ENCODE measurements at places on chromosomes 12 and 14.

DNA sequence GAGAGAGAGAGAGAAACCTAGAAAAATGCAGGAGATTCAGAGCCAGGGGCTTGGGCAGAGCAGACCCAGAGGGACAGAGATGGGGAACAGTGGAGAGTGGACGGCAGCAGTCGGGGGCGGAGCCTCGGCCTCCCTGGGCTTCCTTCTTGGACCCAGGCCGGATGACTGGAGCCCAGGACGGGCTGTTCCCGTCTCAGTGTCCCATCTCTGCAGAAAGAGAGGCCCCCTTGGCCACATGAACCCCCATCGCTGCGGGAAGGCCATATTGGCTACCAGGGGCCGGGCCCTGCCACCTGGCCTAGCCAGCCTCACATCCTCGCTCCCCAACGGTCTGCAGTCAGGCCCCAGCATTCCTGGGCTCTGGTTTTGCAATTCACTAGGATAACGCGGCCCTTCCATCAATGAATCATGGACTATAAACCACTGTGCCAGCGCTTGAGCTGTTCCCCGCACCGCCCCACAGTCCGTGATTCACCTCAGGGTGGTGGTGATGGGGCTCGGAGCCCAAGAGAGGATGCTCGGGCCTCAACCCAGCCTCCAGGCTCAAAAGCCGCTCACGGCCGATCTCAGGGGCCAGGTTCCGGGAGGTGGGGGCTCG lies 116.5 kb downstream of the RFLNA start:
- no peak for DNase-seq

GRCh38 chr12:31023271-31023724 lies 50.4 kb upstream of the DDX11 start:
- no peak for DNase-seq

GRCh38 chr12:124432376-124432775 lies 135.0 kb downstream of the NCOR2 start:
- no peak for DNase-seq

GRCh38 chr14:93909429-93910128 lies 17.6 kb upstream of the FAM181A start:
- DNase-seq: no peak

DNA sequence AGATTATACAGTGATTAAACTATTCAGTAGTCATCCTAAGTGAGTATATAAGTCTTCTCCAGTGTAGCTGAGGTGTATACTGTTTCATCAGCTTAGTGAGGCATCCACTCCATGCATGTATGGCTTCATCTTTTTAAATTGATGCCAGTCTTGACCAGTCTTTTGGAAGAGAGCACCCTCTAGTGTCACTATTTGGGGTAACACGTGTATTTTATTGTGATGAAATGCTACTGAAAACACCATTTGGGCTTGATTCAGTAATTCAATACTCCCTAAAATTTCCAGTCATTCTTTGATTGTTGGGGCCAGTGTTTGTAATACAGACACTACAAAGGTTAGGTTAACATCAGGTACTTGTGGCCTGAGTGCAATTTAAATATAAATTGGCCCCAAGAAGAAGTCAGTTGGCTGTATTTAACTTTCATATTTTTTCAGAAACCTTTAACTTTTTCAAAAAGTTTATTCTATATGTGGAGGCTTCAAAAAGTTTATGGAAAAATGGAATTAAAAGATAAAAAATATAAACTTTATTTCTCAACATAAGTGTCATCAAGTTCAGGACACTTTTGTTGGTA lies 35.3 kb downstream of the MIPOL1 start:
- no peak for DNase-seq

GRCh38 chr12:4766445-4766844 lies 46.2 kb downstream of the GALNT8 start:
- no peak for DNase-seq

GRCh38 chr14:73245480-73246325 lies 8.4 kb downstream of the PAPLN start:
- DNase-seq: no peak

DNA sequence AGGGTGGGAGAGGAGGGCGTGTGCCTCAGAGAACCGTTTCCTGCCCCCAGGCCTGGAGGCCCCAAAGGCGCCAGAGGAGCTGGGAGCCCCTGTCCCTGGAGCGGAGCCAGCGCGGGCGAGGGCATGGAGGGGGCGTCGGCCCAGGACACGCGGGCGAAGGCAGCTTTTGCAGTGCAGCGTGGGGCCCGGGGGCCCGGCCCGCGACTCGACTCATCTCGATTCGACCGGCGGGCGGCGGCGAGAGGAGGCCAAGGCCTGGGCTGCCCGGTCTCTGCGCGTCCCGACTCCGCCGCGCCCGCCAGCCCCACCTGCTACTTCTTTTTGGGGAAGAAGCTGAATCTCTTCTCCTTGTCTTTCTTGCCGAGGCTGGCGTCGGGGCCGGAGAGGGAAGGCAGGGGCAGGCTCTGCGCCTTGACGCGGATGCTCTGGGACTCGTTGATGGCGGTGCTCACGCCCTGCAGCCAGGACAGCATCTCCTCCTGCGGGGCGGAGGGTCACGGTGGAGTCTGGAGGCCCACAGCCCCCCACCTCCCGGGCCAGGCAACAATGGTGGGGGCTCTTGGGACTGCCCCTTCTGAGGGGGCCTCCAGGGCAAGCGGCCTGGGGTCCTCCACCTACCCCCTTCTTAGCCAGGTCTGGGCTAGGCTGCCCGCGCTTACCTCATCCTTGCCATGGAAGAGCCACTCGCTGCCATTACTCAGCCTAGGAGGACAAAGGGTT lies 44.9 kb downstream of the PLEKHG3 start:
- no peak for DNase-seq

GRCh38 chr14:68065322-68065721 lies 245.7 kb downstream of the RAD51B start:
- no peak for DNase-seq

DNA sequence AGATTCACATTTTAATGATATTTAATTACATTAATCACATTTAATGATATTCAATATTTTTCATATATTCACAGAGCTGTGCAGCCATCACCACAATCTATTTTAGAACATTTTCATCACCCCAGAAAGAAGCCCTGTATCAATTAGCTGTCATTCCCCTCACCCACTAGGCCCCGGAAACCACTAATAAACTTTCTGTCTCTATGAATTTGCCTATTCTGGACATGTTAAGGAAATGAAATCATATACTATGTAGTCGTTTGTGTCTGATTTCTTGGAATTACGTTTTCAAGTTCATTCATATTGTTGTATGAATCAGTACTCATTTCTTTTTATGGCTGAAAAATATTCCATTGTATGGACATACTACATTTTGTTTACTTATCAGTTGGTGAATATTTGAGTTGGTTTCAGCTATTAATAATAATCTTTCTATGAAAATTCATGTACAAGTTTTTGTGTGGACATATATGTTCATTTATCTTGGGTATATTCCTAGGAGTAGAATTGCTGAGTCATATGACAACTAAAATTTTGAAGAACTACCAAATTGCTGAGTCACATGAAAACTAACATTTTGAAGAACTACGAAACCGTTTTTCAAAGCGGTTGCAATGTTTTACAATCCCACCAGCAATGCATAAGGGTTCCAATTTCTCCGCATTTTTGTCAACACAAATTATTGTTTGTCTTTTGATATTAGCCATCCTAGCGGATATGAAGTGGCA lies 11.7 kb upstream of the OTOGL start:
- DNase-seq: no peak

- no peak for DNase-seq
Observed at GRCh38 chr12:111010916-111011657, 90.7 kb upstream of the MYL2 start.

DNA sequence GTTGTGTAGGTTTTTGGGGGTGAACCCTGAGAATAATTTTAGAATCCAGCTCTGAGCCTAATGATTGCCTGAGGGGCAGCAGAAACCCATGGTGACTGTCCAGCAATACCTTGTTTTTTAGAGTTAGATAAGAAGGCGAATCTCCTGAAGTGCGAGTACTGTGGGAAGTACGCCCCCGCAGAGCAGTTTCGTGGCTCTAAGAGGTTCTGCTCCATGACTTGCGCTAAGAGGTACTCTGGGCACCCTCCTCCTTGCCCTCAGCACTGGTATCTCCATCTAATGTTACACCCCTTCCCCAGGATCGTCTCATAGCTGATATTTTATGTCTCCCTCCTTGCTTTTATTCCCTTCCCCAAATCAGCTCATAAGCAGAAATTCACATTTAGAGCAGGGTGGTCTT lies 12.7 kb downstream of the M6PR start:
- no peak for DNase-seq

DNA sequence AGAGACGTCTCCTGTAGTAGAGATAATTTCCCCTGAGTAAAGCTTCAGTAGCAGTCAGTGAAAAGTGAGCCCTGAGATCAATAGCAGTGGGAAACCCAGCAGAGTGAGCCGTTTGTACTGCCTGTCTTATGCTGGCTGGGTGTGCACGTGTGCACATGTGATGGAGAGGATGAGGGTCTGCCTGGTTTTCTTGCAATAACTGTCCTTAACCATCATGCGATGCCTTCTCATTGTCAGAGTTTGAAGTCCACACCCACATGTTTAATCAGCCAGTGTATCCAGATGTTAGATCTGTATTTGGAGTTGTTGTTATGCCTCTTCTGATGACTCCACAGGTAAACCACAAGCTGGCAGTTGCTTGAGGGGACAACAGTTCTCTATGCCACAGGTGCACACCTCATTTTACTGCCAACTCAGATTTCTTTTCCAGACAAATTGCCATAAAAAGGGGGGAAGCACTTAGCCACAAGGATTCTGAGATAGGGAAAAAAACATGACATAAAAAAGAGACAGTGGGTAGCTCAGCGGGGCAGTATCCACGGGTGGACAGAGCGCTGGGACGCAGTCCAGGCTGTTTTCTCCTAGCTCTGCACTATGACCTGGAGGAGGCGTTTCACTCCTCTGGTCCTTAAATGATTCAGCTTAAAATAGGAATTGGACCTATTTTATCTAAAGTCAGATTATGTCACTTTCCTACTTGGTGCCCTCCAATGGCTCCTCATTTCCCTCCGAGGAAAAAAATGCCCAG lies 192.3 kb downstream of the ANO6 start:
- no peak for DNase-seq

DNA sequence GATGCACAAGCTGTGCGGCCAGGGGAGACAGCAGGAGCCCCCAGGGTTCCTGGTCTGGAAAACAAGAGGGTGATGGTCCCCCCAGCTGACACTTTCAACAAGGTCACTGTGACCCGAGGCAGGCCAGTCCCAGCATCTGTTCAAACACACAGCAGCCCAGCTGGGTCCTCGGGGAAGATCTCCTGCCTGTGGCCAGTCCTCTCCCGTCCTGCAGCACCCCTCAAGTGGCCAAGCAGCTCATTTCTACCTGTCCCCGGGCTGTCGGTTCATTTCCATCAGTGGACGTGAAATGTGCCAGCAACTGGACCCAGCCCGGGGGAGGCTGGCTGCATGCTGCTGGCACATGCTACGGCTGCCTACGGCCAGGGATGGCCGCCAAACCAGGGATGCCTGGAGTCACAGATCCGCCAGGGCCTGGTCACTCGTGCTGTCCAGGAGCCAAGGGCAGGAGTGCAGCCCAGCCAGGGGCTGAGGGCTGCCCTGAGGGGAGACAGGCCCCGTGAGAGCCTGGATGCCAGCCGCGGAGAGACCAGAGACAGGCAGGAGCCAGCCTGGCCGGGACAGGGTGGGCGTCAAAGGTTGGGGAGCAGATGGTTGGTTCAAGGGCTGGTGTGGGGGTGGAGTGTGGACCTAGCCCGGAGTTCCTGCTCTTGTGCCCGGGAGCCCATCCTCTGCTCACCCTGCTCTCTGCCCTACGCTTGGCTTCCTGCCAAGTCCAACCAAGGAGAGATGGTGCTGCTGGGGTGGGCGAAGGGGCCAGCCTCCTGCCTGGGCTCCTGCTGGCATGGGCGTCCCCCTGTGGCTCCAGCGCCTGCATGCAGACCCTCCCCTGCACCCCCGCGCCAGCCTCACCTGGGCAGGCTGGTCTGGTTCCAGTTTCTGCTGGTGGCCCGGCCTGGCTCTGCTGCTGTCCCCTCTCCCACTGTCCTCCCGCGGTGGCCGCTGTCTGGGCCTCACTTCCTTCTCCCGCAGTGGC lies 143.8 kb downstream of the ADGRD1 start:
- no peak for DNase-seq

DNA sequence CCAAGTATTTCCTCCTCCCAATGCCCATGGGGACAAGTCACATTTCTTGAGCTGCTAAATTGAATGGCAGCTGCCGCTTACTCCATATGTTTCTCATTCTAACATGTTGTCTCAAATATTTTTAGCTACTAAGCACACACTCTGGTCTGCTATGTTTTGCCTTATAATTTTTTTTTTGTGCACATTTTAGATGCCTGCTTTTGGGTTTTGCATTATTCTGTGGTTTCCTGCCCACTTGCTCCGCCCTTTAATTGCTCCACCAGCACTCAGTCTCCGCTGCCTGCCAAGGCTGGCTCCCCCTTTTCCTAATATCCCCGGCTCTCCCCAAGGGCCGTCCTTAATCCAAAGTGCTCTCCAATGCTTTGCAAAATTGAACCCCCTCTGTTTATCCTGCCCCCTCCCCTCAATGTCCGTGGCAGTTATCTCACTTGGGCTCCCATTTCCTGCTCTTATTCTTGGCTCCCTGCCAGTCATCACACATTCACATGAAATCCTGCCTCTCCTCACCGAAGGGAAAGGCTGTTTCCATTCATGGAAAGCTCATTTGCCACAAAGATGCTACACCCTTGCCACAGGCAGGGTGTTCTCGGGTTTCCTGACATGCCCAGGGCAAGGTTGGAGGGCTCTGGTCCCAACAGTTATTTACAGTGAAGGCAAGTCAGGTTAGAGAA lies 79.4 kb downstream of the C12orf75 start:
- no peak for DNase-seq

- no peak for DNase-seq
Observed at GRCh38 chr14:99647411-99647810, 2.5 kb downstream of the HHIPL1 start.

DNA sequence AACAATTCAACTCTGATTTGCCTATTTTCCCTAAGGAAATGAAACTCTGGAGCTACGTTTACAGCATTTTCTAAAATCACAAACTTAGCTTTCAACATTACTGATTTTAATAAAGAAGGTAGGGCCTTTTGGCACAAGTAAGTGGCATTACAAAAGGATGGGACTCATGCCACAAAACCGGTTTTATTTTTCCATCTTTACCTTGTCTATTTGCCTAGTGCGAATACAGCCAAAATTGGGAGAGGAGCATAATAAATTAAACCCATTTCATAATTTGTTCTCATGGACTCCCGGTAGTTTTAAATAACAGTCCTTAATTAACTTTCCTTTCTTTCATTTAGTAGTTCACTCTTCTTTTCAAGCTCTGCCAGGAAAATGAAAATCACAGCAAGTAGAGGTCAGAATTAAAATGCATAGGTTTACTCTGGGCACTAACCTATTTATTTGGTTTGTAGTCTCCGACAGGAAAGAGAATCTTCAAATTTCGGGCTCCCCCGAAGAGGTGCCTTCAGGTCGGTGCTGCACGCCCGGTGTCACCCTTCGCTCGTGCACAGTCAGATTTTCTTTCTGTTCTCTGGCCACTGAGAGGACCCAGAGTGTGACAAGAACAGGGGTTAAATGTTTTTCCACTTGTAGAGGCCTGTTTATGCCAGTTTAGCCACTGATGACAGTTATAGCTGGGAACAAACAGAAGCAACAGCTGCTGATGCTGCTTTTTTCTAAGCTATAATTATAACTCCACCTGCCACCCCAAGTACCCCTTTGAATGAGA lies at the start of gene BEST3:
Gene BEST3 (minus strand): TSS at position 535 of the 772 bp plus-strand sequence. CDS start 1,505 bp downstream, outside the sequence.
- no peak for DNase-seq

GRCh38 chr12:108690191-108690518 lies 41.2 kb downstream of the CORO1C start:
- no peak for DNase-seq

Measured in stimulated activated CD4-positive, alpha-beta T cell treated with anti-CD3 and anti-CD28 coated beads, Interleukin-12 subunit alpha, Interleukin-12 subunit beta, amount 100 ng/mL, for 48 hours (primary cell).